ENCODE measurements at places on chromosomes 7 and 10.

GRCh38 chr7:72793791-72794190, 34.2 kb downstream of the TYW1B start:
- DNase-seq = no peak

GRCh38 chr7:107563081-107563774, 492 bp downstream of the COG5 start:
- DNase-seq = no peak

DNA sequence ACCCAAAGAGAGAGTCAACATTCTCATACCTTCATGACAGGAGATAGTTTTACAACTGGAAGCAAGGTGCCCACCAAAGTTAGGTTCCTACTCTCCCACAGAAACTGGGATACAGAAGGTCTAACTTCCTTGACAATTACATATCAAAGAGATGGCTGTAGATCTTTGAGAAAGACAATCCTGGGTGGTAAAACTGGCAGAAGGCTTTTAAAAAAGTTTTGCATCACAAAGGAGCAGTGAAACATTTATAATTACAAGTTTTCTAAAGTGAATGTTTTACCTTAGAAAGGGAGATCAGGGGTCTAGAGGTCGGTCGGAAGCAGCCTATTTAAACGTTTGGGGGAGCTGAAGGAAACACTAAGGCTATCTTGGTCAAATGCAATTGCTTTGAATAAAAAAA, 166.6 kb upstream of the STEAP1 start:
- DNase-seq = no peak

GRCh38 chr7:114141415-114141814, 222.6 kb upstream of the PPP1R3A start:
- no peak for DNase-seq

DNA sequence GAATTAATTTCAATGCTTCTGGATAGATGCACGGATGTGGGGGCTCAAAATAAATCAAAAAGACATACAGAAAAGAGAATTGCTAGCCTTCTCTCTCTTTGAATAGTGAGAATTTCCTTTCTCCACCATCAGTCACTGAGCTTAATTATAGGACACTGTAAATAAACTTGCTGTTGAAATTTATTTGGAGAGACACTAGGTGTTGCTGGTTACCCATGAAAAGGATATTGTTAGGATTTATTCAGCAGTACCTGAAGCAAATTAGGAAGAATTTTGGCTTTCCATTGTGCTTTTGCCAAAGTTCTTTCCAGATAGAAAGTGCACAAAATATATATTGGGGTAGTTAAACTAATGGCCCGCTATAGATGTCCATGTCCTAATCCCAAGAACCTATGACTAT, 27.6 kb downstream of the GCC1 start:
- DNase-seq = no peak

DNA sequence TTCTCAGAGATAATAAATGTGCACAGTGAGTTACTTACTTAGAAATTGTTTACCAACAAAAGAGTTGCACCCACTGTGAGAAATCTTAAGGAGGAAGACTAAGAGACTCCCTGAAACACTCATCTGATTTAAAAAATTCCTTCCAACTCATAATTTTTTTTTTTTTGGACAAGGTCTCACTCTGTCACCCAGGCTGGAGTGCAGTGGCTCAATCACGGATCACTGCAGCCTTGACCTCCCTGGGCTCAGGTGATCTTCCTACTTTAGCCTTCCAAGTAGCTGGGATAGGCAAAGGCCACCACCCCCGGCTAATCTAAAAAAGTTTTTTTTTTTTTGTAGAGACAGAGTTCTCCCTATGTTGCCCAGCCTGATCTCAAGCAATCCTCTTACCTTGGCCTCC, 36.0 kb downstream of the MALSU1 start:
- no peak for DNase-seq

DNA sequence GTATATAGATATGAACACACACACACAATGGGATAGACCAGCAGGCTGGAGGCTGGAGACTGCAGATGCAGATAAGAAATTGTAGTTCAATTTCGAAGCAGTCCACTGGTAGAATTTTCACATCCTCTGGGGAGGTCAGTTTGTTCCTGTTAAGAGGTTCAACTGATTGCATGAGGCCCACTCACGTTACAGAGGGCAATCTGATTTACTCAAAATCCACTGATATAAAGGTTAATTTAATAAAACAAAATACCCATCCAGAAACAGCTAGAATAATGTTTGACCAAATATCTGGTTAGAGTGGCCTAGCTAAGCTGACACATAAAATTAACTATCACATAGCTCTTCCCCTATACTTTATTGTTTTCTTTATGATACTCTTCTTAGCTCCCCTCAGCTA, 162.9 kb upstream of the SMIM30 start:
- no peak for DNase-seq

DNA sequence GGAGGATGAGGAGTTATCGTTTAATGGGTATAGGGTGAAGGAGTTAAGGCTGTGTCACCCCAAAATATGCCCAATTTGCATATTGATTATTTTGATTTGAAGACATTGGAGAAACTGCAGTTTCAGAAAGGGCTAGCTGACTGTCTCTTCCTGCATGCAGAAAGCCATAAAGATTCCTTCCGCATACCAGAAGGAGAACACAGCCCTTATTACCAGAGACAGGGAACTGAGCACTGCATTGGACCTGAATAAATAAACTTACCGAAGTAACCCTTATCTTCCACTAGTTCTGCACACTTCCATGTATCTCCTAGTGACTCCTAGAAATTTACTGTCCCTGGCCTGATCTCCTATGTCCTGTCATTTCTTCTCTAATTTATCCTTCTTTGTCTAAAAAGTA, 821.9 kb upstream of the AUTS2 start:
- DNase-seq = no peak

DNA sequence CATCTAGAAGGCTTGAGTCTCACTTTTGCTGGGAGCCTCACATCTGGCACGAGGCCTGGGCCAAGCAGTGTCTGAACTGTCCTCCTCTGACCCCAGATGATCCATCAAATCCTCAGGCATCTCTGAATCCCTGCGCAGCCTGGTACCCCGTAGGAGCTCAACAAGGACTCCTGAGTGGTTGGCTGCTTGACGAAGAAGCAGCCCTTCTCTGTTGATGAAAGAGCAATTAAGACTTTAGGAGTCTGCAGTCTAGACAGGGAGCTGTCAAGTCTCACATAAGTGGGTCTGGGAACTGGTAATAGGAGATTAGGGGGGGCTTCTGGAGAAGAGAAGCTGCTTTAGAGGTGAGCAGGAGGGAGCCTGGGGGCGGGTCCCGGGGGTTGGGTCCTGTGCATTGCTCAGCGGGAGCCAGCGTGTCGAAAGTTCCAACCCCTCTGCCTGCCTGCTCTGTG, 326.0 kb downstream of the RPS24 start:
- no peak for DNase-seq

DNA sequence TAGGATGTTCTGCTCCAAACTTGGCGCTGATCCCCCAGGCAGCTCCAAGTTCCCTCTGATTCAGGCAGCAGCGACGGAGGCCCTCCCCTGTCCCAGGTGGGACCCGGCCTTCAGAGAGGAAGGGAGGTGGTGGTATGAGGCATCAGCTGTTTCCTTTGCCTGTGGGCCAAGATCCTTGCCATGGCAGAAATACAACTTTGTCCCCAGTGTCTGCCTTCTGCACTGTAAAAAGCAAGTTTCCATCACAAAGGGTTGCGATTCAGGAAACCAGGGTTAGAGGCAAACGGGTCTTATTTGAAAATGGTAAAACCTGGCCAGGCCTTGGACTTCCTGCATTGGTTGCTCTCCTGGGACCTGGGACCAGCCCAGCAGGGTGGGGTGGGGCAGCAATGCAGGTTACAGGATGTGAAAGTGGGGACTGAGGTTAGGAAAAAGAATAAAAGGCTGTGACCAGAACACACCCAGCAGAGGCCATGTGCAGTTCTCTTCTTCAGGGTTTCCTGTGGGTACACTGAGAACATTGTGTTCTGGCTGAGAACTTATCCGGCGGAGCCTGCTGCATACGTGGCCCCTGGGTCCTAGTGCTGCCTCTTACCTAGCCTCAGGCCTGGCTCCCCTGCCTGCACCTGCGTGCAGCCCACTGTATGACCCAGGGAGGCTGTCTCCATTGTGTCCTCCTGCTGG, 25.1 kb upstream of the DDIT4 start:
- no peak for DNase-seq

- no peak for DNase-seq
Observed at GRCh38 chr7:48419401-48419800, 248.1 kb downstream of the ABCA13 start.

DNA sequence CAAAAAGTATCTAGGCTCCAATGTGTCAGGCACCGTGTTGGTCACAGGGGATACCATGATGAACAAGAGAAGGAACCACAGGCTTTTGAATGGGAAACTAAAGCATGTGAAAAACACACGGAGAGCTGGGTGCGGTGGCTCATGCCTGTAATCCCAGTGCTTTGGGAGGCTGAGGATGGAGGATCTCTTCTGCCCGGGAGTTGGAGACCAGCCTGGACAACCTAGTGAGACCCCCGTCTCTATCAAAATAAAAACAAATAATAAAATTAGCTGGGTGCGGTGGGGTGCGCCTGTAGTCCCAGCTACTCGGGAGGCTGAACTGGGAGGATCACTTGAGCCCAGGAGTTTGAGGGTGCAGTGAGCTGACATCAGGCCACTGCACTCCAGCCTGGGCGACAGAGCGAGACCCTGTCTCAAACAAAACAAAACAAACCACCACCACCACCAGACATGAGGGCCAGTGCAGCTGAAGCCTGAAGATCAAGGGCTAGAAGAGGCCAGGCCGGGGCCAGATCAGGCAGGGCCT, 611 bp upstream of the COPS6 start:
- no peak for DNase-seq

DNA sequence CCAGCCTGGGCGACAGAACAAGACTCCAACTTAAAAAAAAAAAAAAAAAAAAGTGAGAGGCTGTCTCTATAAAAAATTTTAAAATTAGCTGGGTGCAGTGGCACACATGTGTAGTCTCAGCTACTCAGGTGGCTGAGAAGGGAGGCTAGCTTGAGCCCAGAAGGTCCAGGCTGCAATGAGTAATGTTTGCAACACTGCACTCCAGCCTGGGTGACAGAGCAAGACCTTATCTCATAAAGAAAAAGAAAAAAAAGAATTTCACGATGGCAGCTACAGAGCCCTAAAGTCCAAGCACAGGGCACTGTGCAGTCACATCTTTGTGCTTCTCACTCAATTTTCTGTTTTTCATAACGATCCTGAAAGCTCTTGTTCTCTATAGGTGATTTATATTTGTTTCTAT, 209.5 kb upstream of the KCTD7 start:
- DNase-seq = no peak

GRCh38 chr7:74082770-74083116, 861 bp upstream of the LIMK1 start:
- no peak for DNase-seq

DNA sequence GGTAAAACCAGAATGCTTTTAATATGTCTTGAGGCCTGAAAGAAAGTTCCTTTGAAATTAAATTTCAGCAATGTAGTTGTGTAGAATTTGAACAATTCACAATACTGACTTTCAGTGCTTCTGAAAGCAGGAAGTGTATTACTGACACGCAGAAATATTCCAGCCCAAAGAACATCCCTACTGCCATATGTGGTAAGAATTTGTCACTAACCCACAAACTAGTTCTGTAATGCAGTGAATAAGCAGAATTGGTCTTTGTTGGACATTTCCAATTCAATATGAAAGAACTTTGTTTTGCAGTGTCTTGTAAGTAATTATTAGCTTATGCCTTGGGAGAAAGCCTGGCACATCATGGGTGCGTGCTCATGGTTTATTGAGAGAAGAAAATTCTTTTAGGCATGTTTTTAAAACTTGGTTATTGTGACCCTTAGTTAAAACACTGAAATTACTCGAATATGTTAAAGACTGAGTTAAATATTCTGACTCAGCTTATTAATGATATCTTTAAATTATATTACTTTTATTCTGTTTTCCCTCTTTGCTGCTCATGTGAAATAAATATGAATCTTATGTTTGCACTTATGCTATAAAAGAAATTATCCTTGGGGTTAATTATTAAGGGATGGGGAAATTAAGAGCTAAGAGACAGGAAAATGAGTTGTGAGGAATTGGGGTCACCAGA, 33.4 kb downstream of the PTPN12 start:
- DNase-seq = no peak

DNA sequence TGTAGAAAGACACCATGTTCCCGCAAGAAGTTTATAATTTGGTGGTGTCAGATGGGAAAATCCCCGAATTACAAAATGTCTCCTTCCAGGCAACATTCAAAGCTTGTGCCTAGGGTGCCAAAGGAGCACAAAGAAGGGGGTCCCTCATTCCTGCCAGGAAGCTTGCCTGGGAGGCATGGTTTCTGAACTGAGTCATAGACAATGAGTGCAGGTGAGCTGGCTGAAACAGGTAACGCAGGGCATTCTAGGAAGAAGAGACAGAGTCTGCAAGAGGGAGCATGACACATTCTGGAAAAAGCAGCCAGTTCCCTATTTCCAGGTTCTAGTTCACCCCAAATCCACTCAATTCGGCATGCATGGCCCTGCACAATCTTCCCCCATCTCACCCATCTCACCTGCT, 11.9 kb upstream of the CALU start:
- no peak for DNase-seq

GRCh38 chr7:110311556-110311955, 779.4 kb upstream of the LRRN3 start:
- DNase-seq = no peak

- DNase-seq = no peak
Observed at GRCh38 chr10:70293169-70293843, 9.5 kb upstream of the NPFFR1 start.

DNA sequence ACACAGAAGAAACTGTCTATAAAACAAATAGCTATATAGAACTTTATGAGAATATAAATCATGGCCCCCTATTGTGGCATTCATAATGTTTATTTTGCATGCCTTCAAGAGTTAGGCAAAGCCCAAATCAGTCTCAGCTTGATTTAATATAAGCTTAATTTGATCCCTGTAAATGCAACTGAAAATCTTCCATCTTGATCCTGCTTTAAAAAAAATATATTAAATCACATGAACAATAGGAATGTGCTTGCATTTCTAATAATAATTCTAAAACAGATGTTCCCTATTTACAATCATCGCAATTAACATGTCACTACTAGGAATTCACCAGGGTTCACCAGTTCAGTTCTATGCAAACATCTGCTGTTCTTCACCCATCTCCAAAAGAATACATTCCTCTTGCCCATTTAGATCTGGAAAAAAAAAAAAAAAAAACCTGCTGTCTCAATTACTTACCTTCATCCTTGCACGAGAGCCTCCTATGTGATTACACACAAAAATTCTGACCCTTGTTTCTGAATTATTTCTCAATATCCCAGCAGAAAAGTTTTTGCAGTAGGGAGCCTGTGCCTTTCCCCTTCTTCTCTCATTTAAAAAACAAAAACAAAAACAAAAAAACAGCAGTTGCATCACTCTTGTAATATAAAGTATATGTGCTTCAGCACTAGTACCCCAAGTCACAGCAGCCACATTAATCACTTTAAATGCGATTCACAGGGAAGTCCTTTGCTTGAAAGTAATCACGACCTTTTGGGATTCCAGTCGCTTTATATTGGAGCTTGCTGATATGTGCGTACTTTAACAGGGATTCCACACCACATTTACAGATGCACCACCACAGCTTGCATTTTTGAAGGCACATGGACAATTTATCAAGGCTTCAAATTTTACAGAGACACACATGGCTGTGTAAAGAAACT, 194.8 kb upstream of the KMT2E start:
- peak; percentile 86 for DNase-seq
